Suprapubic skin (tissue), 4 donors: ENCODE measurements at places on chromosomes 3 and 15. TPM values are rescaled to one million over a fixed set of nuclear protein-coding genes. Genes with fewer than 3 reads are reported as not detected.

Gene CAPN3
- 117 TPM for total RNA-seq

Gene DOCK3
- 8.6 TPM for total RNA-seq

Gene CRABP1
- total RNA-seq = 2.6 TPM

Gene GTF2E1
- 6.1 TPM for total RNA-seq

Gene KCNH8
- total RNA-seq = 0.64 TPM

Gene BLOC1S6
- 30.2 TPM for total RNA-seq

Gene HMG20A
- 22.6 TPM for total RNA-seq

Gene ATP13A4
- 18.7 TPM for total RNA-seq

Gene GXYLT2
- total RNA-seq = 18.6 TPM

Gene PLA2G4D
- total RNA-seq = 25.2 TPM

Gene UCN2
- 22.0 TPM for total RNA-seq

Gene CPLX3
- total RNA-seq = not detected

Gene SLC12A8
- total RNA-seq = 5.8 TPM

Gene TPRA1
- total RNA-seq = 67.7 TPM

Gene TTC14
- total RNA-seq = 16.8 TPM

Gene EPHB1
- total RNA-seq = 17.6 TPM

Gene TAGLN3
- total RNA-seq = not detected

Gene UROC1
- not detected for total RNA-seq

Gene CIP2A
- total RNA-seq = 1.6 TPM

Gene PAK6
- 71.7 TPM for total RNA-seq

Gene GOLGA6L10
- total RNA-seq = 4.5 TPM

Gene GRIP2
- 5.8 TPM for total RNA-seq

Gene SNAP23
- 54.7 TPM for total RNA-seq

Gene ANKUB1
- not detected for total RNA-seq

Gene TRIM71
- total RNA-seq = not detected

Gene FAH
- 16.3 TPM for total RNA-seq

Gene GPR171
- total RNA-seq = 1.3 TPM
